ENCODE measurements at places on chromosomes 11 and 22. TPM values are rescaled to one million over a fixed set of nuclear protein-coding genes. Genes with fewer than 3 reads are reported as not detected.

GRCh38 chr11:128862406-128862805 is 4.7 kb downstream of the KCNJ1 start:
- peaks cover 15% of the 10 kb centered on the region for H3K27me3 ChIP-seq
- no peaks in the 10 kb centered on the region for H3K36me3 ChIP-seq
- DNase-seq = no peak
- H3K4me3 ChIP-seq = no peak overlapping the region
- H3K4me1 ChIP-seq = peaks cover 22% of the 10 kb centered on the region

DNA sequence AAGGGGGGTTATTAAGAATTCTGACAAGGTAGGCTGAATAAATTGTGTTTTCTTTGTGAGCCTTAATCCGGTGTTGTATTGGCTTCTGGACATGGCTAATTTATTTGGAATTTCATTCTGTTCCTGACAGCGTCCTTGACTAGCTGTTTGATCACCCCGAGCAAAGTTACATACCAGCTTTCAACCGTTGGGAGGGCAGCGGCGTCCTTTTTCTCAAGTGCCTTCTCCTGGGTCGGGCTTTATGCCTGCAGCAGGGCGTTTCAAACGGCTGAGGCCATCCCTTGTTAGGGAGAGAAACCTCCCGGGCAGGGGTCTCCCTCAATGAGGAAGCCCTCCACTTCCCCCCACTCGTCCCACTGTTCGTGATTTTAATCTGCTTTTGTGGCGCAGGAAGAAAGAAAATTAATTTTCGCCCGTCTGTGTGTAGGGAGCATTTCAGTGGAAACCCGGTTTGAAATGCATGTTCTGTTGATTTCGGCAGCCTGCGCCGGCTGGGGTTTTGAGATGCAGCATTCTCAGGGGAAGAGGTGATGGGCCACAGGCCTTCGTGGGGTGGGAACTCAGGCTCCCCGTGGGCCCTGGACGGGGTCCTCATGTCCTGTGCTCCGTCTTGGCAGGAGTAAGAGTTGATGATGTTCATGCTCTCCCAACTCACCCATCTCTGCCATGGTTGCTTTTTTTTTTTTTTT is 2.9 kb upstream of the SMIM38 start:
- no peak overlapping the region for H3K4me3 ChIP-seq
- H3K4me1 ChIP-seq = peaks cover 26% of the 10 kb centered on the region
- peaks cover 3% of the 10 kb centered on the region for H3K27me3 ChIP-seq
- no peak for DNase-seq

DNA sequence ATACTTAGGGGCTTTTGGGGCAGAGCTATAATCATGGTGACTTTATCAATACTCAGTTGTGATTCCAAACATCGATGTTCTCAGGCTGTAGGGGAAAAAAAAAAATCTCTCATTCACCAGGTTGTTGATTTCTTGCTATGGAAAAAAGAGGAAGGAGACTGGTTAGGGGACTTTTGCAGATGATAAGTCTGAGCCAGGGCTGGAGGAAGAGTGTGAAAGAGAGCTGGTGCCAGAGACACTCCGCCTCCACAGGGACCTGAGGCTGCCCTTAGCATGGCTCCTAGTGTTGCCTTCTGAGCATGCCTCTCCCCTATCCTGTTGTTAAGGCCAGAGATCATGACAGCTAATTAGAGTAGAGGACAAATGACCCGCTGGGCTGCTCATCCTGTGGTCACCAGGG is 16.9 kb downstream of the UPB1 start:
- DNase-seq = no peak
- H3K4me1 ChIP-seq = peaks cover 23% of the 10 kb centered on the region
- peaks cover 3% of the 10 kb centered on the region for H3K27me3 ChIP-seq
- H3K27ac ChIP-seq = no peak overlapping the region

SLC43A1 gene
- 20.5 TPM for total RNA-seq

All from WTC11 (cell line).